ENCODE measurements at places on chromosomes 2 and 18. TPM values are rescaled to one million over a fixed set of nuclear protein-coding genes. Genes with fewer than 3 reads are reported as not detected.

DNA sequence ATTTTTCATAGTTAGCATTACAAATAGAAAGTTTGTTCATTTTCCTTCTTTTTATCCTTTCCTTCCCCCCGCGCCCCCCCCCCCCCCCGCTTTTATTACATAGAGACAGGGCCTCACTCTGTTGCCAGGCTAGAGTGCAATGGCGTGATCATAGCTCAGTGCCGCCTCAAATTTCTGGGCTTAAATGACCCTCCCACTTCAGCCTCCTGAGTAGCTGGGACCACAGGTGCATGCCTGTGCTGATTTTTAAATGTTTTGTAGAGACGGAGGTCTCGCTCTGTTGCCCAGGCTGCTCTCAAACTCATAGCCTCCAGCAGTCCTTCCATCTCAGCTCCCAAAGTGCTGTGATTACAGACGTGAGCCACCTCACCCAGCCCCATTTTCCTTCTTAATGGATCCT, 91.2 kb upstream of the ALPP start:
- DNase-seq: no peak

ADD2 gene
- total RNA-seq: 6.0 TPM

DNA sequence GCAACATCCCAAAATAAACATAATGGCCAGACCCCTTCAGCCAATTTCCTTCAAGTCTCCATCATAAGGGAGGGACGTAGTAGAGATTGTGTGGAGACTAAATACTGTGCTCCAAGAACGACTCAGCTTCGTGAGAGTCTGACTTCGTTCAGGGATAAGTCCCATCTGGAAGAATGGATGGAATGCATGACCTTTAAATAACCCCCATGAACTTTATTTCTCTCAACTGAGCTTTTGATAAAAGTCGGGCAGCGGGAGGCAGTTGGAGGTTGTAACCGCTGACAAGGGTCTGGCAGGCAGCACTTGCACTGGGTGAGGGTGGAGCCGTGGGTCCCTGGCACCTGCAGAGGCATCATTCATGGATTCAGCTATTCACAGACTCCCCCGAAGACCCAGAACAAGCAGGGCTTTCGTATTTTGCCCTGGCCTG, 115.9 kb downstream of the ZFP36L2 start:
- no peak for DNase-seq

RBM44 gene
- total RNA-seq: 0.30 TPM

DNA sequence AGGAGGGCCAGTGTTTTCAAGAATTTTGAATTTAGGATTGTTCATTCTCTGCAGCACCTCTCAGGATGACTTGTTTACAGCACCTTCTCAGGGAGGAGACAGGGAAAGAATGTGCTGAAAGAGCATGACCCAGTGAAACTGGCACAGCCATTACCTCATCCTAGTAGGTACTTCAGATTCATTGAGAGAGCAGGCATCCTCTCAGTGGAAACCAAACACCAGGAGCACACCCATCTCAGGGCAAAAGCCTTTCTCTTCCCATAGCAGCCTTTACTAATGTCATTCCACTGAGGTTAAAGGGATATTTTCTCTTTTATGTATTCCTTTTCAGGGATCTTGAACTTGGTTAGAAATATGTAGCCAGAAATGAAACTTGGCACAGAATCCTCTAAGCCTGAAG, 2.6 kb downstream of the MAP2 start:
- no peak for DNase-seq

ERFE gene
- not detected for total RNA-seq

- peak; percentile 93 for DNase-seq
Measured at GRCh38 chr2:216519154-216519762, 20.6 kb downstream of the RPL37A start.

TMEM163 gene
- not detected for total RNA-seq

DNA sequence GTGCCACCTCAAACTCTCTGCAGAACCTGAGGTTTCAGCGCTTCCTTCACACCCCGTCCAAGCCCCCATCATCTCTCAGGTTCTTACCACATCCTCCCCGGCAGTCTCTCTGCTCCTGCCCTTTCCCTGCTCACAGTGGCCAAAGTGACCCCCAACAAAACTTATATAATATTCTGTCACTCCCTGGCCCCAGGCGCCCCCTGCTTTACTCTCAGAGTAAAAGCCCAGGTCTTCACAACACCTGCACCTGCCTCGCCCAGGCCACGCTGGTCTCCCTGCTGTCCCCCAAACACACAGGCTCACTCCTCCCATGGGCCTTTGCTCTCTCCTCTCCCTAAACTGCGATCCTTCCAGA, 6.4 kb downstream of the ITGB1BP1 start:
- no peak for DNase-seq

DNA sequence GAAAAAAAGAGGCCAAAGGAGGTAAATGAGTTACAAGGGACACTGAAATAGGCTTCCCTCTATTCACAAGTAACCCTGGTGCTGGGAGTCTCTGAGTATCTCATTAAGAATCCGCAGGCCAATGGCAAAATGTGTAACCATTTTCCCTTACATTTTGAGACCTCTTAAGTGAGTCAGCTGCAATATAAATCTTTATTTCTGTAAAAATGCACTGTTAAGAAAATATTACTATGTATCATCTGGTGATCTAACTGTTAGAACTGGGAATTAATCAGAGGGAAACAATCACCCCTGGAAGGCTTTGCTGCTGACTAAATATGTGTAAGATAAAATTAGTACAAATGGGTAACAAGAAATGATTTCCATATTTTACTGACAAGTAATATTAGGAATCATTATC, 483.1 kb upstream of the CHST9 start:
- DNase-seq: no peak

- DNase-seq: no peak
Measured at GRCh38 chr18:31398191-31398590, 21.6 kb downstream of the DSG4 start.

DNA sequence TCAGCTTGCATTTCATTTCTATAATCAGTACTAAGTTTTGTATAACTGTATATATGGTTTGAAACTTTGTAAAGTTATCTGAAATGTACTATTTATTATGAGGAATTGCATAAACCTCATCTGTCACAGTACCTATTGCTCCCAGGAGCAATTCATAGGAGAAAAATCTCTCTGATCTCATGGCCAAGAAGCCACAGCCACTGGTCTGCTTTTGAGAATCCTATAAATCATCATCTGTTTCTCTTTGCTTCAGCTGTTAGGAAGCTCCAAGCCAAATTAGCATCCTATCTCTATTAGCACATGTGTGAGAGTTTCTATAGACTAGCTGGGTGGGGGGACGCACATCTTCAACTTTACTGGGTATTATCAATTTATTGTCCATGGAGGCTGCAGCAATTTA, 210.3 kb downstream of the CYP26B1 start:
- DNase-seq: no peak

FLACC1 gene
- 0.66 TPM for total RNA-seq

ELOA2 gene
- not detected for total RNA-seq

GRCh38 chr2:105768176-105768575, 23.5 kb downstream of the NCK2 start:
- DNase-seq: no peak

DNA sequence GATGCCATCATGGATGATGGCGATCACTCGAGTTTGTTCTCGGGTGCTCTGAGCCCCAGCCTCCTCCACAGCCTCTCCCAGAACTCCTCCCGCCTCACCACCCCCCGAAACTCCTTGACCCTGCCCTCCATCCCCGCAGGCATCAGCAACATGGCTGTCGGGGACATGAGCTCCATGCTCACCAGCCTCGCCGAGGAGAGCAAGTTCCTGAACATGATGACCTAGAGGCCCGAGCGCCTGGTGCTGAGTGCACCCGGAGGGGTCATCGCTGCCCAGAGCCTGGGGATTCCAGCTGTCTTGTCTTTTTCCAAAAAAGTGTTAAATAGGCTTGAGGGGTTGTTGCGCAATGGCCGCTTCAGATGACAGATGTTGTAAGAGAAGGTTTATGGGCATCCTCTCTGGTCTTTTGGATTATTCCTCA, 254.8 kb downstream of the GLI2 start:
- DNase-seq: peak; percentile 19

- no peak for DNase-seq
Measured at GRCh38 chr2:116057538-116057937, 1615.1 kb downstream of the DPP10 start.

- DNase-seq: no peak
Measured at GRCh38 chr2:171553236-171553635, 31.0 kb downstream of the CYBRD1 start.

DNA sequence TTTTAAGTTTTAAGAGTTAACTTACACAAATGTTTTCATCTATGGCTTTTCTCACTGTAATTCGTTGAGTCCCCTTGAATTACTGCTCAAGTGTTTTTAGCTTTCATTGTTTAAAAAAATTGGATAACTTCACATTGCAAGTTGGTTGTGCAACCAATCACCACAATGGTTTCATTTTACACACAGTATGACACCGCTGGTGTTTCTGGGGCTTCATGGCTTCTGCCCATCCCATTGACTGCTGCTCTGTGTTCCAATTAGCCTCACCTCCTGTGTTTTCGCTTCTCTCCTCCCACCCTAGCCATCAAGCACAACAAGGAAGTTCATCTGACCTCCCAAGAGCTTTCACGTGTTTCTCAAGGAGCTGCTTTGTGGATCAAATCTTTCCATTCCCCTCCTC, 199.1 kb upstream of the CHAC2 start:
- DNase-seq: no peak

GRCh38 chr2:191478799-191479679, 198.9 kb upstream of the NABP1 start:
- peak; percentile 63 for DNase-seq

CCBE1 gene
- total RNA-seq: 1.0 TPM

DNA sequence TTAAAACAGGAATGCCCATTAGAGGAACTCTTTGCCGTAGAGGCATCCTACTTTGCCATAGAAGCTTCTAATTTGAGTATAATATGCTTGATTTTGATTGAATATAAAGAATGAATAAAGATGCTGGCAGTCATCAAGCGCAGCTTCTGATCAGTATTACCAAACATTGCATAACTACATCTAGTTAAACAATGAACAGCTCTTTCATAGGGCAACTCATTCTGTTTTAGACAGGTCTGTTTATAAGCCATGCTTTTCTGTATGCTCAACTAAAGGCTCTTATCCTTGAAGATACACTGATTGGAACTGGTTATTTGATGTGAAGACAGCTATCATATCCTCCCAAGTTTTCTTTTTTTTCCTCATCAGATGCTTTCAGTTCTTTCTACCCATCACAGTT, 122.6 kb upstream of the FAM117B start:
- DNase-seq: no peak

CD8B2 gene
- not detected for total RNA-seq

CRACDL gene
- total RNA-seq: 7.2 TPM

DNA sequence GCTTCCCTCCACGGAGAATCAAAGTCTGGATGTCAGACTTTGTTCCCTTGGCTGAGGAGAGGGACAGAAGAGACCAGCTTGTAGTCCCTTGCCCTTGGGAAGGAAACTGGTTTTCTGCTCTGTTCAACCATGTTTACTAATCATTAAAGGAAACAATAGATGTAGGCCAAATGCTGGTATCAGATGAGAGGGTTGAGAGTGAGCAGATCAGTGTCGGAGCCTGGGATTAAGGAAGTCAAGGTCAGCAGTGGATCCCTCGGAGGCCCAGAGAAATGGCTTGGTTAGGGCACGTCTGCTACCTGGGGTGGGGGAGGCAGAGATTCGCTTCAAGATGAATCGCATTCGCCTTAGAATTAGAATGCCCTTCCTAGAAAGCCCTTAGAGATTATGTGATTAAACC, 109.1 kb downstream of the MYCN start:
- DNase-seq: no peak

- DNase-seq: no peak
Measured at GRCh38 chr18:63238693-63239075, 80.9 kb downstream of the BCL2 start.

GRCh38 chr2:240450532-240451107, 15.2 kb downstream of the GPC1 start:
- DNase-seq: no peak

MCEE gene
- 17.2 TPM for total RNA-seq

- peak; percentile 44 for DNase-seq
Measured at GRCh38 chr2:26462511-26463243, 15.2 kb downstream of the OTOF start.

DNA sequence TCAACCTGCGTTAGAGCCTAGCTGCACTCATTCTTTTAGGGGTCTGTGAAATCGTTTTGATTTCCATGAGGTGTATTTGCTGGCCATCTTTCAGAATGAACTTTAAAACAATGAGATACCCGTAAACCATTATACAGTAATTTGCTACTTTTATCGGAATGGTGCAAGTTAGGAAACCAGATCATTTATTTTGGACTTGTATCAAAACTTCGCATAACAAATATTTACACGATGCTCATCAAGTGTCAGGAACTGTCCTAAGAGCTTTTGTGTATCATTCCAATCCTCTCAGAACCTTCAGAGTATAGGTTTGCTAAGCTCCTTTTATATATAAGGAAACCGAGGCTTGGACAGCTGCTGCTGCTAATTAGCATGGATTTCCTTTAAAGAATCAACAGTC, 22.4 kb upstream of the SLC1A4 start:
- no peak for DNase-seq

SP140L gene
- 24.3 TPM for total RNA-seq

DNA sequence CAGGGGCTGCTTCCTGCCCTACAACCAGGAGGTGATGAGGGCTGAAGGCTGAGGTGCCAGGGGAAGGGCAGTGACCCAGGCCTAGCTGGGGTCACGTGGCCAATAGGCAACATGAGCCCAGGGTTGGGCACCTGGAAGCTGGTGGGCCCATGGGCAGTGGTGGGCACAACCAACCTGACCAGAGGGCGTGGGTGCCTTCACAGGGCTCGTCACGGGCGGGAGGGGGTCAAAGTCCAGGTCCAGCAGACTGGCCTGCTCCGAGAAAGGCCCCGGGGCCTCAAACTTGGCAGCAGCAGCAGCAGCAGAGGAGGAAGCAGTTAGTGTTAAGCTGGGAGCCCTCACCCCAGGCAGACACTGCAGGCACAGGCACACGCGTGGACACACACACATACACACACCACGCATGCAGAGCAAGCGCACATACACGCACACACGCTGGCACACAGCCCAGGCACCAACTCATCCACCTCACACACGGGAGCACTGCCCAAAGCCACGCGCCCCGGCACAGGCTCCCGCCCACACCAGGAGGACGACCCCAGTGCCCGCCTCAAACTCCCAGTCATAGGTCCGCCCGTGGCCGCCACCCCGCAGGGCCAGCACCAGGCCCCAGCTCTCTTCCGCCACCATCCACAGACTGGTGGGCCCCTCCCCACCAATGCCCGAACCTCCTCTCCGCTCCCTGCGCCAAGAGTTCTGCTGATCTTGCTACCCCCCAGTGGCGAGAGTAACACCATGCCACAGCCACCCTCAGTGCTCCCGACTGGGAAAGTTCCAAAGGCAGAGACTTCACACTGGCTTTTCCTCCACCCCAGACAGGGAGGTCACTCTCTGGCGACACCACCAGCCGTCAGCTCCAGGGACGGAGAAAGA, 53.0 kb downstream of the BIN1 start:
- no peak for DNase-seq

DNA sequence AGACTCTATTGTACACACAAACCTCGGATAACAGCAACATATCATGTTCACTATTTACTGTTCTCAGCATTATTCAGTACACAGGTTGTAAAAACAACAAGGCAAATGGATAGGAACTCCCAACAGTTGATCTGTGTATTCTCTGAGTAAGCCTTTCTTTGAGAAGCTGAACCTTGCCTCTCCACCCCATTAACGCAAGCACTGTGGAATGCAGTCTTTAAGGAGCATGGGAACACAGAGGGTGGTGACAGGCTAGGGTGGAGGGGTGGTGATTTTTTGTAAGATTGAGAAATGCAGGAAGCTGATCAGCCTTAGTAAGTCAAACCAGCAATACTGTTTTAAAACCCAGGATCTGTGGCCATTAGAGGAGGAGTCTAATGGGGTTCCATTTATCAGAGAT, 19.6 kb upstream of the SERPINB11 start:
- no peak for DNase-seq

- no peak for DNase-seq
Measured at GRCh38 chr2:171180229-171180930, 19.7 kb upstream of the TLK1 start.

All from tibial nerve (tissue), 4 donors.